ENCODE measurements at places on chromosomes 3 and 15.
A peak's percentile ranks its signal among the peaks of the same experiment; 100 is the strongest.

DNA sequence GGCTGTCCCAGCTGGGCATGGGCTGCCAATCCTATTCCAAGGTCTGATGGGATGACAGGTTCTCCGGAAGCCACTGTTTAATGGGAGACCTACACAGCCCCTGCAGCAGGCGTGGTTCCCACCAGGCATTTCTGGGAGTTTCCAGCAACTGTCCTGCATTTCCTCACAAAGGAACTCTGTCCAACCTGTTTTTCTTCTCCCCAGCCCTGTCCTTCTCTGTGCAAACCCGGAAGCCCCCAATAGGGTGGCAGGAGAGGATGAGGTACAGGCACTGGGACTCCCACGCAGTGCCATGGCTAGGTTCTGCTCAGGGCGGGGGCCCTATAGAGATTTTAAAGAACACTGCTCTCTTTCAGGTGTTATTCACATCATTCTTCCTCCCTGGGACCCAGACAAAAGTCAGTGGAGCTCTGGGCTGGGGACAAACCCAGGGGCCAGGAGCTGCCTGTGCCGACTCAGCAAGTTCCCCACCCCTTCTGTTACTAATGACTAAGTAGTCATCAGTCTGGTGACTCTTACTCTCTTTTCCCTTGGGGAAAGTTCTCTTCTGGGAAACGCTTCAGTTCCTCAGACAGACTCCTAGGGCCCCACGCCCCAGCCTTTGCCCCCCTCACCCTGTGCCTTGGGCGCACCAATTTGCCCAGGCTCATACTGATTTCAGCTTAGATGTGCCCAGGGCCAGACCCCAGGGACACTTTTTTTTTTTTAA, 97.7 kb downstream of the CD47 start:
- DNase-seq, result no peak

GRCh38 chr3:189144645-189145044, 27.1 kb upstream of the TPRG1 start:
- DNase-seq, result no peak

GRCh38 chr15:63048115-63048775, 5.7 kb downstream of the TPM1 start:
- DNase-seq, result peak; percentile 81

DNA sequence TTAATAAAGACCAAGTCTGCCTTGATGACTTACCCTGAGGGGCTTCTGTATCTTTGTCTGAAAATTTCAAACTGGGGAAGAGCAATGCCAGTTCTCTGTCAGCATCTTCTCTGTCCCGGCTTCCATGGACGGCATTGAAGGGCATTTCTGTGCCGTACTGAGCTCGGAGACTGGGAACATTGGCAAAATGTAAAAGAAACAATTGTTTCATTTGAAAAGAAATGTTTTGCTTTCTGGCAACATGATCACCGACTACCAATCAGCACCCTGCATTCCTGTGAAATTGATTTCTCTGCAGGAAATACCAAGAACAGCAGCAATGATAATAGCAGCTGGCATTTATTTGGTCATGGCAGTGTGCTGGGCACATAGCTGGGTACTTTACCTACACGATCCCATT, 26.2 kb downstream of the NME9 start:
- no peak for DNase-seq

- DNase-seq, result no peak
These were observed 317.4 kb downstream of the FHIT start for GRCh38 chr3:60933824-60934223.

DNA sequence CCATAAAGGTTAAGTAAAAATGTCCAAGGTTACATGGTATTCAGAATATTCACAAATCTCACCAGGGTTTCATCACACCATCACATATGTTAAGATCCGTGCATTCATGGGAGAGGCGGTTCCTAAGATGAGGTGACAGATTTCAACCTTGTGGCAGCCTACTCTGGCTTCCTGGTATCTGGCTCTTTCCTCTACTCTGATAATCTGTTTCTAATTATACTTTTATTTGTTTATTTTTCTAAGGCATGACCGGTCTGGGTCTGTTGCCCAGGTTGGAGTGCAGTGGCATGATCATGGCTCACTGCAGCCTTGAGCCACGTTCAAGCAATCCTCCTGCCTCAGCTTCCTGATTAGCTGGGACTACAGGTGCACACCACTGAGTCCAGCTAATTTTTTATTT, 34.4 kb downstream of the RAF1 start:
- no peak for DNase-seq

DNA sequence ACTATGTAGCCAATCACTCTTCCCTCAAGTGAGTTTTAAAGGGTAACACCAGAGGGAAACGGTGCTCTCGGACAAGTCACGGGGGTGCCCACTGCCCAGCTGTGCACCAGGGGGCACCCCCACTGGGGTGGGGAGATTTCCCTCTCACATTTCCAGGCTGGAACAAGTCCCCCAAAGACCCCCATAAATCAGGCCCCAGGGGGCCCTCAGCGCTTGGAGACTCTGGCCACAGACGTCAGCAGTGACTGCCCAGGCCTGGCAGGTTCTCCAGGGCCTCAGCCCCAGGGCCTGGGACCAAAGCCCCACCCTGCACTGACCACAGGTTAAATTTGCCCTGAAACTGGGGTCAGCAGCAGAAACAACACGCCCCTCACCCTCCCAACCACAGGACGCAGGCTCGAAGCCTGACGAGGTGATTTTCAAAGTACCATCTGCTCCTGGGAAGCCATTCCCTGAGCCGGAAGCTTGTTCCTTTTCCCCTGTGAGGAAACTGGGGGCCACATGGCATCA, 17.0 kb downstream of the XXYLT1 start:
- DNase-seq, result no peak

DNA sequence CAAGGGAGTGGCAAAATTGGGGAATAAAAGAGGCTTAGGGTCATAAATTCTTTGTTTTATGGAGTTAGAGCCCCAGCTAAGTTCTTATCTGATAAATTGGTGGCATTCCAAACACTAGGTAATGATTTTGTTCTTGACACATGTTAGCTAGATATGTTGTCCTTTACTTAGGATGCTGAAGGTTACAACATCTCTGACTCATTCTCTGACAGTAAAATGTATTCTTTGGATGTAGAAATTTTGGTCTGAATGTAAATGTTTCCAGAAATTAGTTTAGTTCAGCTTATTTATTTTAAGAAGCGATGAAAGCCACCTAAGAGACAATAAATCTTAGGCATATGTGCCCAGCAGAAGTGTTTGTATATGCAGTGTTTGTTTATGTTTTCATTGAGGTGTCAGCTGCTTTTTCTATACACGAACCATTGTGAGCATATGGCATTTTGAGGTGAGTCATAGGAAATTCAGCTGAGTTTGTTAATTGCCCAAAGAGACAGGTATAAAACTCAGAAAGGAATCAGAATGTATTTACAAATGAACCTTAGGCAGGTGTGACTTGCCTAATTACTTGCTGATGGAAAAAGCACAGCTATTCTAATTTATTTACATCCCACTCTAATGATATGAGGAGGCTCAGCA, 247.7 kb downstream of the AGBL1 start:
- DNase-seq, result no peak

- no peak for DNase-seq
These were observed 209.5 kb upstream of the TRIM42 start for GRCh38 chr3:140468407-140468806.

- DNase-seq, result no peak
These were observed 82.0 kb downstream of the NTRK3 start for GRCh38 chr15:88174571-88174970.

DNA sequence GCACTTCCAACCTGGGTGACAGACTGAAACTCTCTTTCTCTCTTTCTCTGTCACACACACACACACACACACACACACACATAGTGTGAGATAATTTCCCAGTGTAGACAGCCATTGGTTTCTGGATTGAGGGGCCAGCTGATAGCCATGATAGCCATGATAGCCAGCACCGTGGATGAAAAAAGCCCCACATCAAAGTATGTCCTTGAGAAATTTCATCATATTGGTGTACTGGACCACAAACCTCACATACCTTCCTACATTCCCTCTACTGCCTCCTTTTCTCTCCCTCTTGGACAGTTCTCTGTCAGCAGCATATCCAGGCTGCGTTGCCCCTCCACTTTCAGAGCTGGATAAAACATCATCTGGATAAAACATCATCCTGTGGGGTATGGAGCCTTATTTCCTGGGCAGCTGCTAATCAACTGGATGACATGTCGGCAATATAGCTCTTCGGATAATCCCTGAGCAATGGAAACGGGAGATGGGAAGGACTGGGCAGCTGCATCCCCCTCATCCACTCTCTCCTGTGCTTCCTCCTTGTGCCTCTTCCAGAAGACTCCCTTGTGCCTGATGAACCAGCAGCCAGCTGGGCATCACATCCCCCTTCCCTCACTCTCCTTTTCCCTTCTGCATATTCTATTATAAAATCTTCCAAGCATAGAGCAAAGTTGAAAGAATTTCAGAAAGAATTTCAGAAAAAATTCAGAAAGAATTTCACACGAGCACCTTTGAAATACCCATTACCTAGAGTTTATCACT, 39.3 kb downstream of the GRK7 start:
- DNase-seq, result no peak

GRCh38 chr3:152190636-152191183, 78.0 kb upstream of the MBNL1 start:
- DNase-seq, result no peak

GRCh38 chr3:42263354-42264346, 2.3 kb downstream of the CCK start:
- no peak for DNase-seq

GRCh38 chr3:146503461-146504202, 34.3 kb upstream of the PLSCR2 start:
- DNase-seq, result no peak

DNA sequence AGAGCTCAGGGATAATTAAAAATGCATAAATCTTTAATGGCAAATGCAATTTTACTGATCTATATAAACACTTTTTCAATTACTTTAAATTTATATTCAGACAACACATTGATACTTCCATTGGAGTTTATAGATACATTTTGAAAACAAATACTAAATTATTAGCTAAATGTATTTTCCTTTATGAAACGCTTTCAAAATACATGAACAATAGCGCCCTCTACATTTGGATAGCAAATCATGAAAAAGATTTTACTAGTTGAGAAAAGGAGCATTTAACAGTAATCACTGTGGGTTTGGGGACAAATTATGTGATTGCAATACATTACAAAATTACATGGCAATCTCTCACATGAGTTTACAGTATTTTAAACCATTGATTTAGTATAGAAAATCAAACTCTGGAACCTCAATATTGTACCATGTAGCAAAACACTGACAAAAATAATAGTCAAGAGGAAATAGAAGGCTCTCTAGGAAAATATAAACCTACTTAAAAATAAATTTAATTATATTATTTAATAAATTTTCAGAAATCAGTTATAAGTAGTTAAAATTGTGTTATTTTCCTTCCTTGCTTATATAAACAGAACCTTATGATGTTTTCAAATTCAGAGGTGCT, 207.9 kb downstream of the ZIC1 start:
- DNase-seq, result no peak

- DNase-seq, result no peak
These were observed 966 bp upstream of the C3orf80 start for GRCh38 chr3:160224256-160224655.

- no peak for DNase-seq
These were observed 46.5 kb upstream of the SCN5A start for GRCh38 chr3:38696034-38696433.

- peak; percentile 48 for DNase-seq
These were observed 703 bp downstream of the PEAK1 start for GRCh38 chr15:77418966-77419835.

GRCh38 chr15:85518979-85519761, 138.8 kb downstream of the AKAP13 start:
- DNase-seq, result no peak

- peak; percentile 54 for DNase-seq
These were observed at the start of gene DNAJA4 for GRCh38 chr15:78264304-78265136. Gene DNAJA4 (plus strand): TSS chr15:78264562. CDS start chr15:78264764, 202 bp downstream.

- no peak for DNase-seq
These were observed 43.6 kb downstream of the C3orf20 start for GRCh38 chr3:14718539-14718938.

DNA sequence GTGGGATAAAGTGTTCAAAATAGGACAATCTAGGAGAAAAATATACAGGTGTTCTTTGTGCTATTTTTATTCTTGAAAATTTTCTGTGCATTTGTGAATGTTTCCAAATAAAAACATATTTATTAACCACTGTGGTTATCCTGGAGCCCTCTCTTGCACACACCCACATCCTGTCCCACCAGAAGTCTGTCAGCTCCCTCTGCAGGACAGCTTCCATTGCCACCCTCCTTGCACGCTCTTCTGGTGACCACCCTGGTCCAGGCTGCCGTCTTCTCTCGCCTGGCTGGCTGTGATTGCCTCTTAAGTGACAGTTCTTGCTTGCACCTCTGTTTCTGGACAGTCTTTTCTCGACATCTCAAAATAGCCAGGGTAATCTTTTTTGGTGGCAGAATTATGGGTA, 394.0 kb downstream of the LRTM1 start:
- no peak for DNase-seq

DNA sequence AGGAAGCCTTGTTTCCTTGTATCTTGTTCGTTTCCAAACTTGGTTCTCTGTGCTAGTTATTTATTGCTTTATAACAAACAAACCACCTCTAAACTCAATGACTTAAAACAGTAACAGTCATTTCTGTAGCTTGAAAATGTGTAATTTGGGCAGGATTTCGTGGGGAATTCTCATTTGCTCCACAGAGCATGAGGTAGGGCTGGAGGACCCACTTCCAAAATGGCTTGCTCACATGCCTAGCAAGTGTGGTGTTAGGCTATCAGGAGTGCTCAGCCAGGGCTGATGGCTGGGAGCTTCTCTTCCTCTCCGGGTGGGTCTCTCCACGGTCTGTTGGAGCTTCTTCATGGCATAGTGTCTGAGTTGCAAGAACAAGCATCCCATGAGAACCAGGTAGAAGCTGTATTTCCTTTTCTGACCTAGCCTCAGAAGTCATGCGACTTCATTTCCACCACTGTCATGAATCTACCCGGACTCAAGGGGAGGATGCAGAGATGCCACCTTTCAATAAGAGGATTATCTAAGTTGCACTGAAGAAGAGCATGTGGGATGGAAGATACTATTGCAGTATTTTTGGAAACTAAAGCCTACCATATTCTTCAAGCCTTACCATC, 8.2 kb upstream of the TNIK start:
- no peak for DNase-seq

GRCh38 chr3:74080056-74080461, 455.3 kb upstream of the PDZRN3 start:
- DNase-seq, result no peak

DNA sequence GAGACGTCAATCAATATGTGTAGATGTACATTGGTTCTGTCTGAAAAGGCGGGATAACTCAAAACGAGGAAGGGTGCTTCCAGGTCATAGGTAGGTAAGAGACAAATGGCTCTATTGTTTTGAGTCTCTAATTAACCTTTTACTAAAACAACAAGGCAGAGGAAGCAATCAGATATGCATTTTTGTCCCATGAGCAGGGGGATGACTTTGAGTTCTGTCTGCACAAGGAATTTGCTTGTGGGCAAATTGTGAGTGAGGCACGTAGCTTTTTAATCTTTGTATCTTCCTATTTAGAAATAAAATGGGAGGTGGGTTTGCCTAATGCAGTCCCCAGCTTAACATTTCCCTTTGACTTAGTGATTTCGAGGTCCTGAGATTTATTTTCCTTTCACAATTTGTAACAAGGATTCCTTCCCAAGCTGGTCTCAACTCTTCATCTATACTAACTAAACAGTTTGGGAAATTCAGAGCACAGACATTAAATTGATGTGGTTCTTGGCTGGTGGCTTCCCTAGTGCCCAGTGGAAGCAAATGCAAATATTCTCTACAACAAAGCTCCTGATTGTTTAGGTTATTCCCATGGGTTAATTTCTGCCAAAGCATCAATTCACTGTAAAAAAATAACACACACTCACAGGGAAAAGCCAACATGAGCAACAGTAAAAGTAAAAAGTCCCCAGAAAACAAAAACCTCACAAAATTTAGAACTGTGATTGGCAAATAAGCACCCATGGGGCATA, 738.8 kb upstream of the SGO1 start:
- no peak for DNase-seq

GRCh38 chr3:6994081-6994668, 133.3 kb downstream of the GRM7 start:
- DNase-seq, result no peak

Data from stimulated activated naive CD4-positive, alpha-beta T cell treated with Interleukin-2 at 50 U/mL for 16 hours (primary cell).